CD8-positive, alpha-beta memory T cell (primary cell): ENCODE measurements at places on chromosomes 6 and 20. TPM values are rescaled to one million over a fixed set of nuclear protein-coding genes. Genes with fewer than 3 reads are reported as not detected.

- DNase-seq = no peak
Measured at GRCh38 chr6:169158691-169159090, 95.0 kb downstream of the THBS2 start.

GTSF1L gene
- not detected for polyA plus RNA-seq

SLC22A1 gene
- 0.13 TPM for polyA plus RNA-seq

DNA sequence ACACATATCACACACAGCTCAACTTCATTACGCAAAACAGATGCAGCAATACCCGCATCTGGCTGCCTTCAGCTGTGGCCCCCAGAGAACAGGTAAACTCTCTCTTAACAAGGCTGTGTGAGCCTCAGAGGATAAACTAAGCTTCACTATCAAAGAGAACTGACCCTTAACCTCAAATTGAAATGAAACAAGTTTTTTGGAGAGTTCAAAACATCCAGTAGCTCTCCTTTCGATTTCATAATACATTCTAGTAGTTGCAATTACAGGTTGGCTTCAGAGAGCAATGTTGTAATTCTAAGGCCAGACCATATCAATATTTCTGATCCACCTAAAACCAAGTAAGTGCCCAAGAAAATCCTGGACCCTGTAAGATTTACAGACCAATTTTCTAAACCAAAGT, 113.5 kb downstream of the FAXC start:
- no peak for DNase-seq

DUSP15 gene
- polyA plus RNA-seq = not detected

DNA sequence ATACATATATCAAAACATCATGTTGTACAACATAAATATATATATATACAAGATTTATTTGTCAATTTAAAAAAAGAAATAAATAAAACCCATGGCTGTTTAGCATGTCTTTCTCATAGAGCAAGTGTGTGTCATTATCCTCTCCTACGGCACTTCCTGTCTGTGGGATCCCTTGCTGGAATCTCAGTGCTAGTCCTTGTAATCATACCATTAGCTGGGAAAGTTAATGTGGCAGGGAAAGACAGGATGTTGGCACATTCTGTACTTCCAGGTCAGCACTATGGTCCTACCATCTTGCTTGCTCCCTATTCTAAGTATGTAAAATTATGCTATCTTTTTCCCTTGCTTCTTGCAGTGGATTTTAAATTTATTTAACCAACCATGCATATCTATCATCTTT, 9.5 kb upstream of the SLC17A3 start:
- DNase-seq = no peak

HLA-DPA1 gene
- 156 TPM for polyA plus RNA-seq

DNA sequence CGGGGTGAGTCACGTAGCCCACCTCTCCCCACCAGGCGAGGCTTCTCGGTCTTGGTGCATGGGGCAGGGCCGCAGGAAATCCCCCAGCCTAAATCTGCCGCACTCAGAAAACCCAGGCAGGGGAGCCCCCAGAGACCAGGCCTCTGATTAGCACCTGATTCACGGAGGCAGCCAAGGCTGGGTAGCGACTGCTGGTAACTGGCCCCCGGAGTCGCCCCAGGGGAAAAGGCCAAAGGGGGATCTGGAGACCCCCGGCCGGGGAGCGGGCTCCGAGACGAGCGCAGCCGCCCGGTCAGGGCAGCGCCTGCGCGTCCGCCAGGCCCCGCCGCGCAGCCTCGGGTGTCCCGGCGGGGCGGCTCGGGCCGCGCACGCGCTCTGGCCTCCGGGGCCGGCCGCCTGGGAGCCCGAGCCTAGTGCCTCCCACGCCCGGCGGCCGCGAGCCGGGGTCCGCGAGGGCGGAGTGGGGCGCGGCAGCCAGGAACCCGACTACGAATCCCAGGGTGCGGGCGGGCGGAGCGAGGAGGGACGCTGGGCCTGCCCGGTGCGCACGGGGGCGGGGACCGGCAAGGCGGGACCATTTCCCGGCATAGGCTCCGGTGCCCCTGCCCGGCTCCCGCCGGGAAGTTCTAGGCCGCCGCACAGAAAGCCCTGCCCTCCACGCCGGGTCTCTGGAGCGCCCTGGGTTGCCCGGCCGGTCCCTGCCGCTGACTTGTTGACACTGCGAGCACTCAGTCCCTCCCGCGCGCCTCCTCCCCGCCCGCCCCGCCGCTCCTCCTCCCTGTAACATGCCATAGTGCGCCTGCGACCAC, at the start of gene DUSP22:
DUSP22 (plus strand) TSS at position 791 of the 809 bp plus-strand sequence. CDS start 53 bp downstream, outside the sequence.
- DNase-seq = peak; percentile 70

NEU1 gene
- polyA plus RNA-seq = 25.0 TPM

CST5 gene
- polyA plus RNA-seq = not detected

GNMT gene
- polyA plus RNA-seq = not detected

DNA sequence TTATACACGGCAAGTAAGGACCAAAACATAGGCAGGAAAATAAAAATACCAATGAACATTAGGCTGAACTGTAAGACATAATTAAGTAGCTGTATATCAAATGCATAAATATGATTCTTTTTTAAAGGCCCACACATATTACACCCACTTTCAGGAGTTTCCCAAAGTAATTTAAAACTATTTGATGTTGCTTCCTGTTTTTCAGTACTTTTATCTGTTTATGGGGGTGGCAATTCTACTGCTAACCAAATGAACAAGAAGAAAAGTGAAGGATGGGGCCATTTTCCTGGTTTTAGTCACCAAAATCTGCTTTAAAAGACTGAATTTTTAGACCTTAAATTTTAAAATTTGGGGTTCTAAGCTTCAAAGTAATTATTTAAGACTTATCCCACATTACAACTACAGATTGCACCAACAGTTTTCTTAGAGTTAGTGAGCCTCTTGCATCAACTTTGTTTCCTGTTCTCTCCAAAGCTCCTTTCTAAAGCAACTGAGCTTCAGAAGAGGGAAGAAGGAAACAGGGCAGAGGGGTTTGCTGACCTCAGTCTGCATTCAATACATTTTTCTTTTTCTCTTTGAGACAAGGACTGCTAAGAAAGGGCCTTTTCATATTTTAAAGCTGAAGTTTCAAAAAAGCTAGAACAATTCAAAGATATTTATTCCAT, 191.0 kb downstream of the BACH2 start:
- DNase-seq = no peak

TBXT gene
- polyA plus RNA-seq = not detected

- no peak for DNase-seq
Measured at GRCh38 chr20:40196846-40197436, 492.1 kb downstream of the MAFB start.

DNA sequence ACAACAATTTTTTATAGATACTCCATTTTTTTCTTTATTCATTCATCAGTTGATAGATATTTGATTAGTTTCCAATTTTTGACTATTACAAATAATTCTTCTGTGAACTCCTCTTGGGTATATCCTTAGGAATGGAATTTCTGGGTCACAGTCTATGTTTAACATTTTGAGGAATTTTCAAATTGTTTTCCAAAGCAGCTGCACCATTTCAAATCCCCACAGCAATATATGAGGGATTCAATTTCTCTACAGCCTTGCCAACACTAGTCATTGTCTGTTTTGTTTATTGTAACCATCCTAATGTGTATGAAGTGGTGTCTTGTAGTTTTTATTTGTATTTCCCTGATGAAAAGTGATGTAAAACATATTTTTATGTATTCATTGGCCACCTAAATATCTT, 320.3 kb upstream of the DEFB112 start:
- no peak for DNase-seq

DNA sequence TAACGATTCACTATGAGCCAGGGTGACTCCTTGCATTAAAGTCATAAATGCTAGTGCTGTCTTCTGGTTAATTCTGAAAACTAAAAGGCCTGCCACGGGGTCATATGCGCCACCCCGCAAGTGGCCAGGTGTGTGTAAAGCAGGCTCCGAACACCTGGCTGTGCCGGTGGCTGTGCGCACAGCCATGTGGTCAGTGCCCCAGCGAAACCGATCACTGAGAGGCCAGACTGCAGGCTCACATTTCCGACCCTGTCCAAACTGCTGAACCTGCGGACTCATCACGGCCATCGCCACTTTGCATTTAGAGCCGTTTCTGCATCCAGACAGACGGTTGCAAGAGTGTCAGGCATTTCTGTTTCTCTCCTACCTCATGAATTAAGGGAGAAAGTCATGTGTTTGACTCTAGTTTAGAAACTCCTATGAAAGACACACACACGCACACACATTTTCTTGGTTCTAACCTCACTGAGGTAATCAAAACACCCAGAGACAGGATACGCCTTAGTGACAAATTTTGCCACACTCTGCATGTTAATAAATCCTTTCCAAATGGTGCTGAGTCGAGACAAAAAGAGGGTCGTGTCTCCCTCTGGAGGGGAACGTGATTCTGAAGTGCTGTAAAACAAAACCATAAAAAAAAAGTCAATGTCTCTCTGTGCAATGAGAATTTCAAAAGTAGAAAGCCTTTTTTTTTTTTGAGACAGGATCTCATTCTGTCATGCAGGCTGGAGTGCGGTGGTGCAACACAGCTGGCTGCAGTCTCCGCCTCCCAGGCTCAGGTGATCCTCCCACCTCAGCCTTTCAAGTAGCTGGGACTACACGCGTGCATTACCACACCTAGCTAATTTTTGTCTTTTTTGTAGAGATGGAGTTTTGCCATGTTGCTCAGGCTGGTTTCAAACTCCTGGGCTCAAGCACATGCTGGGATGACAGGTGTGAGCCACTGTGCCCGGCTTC, 31.0 kb upstream of the TCFL5 start:
- DNase-seq = no peak

GRCh38 chr6:47300417-47300816, 9.3 kb downstream of the TNFRSF21 start:
- no peak for DNase-seq

GRCh38 chr20:24787071-24787470, 162.0 kb upstream of the CST7 start:
- no peak for DNase-seq

DNA sequence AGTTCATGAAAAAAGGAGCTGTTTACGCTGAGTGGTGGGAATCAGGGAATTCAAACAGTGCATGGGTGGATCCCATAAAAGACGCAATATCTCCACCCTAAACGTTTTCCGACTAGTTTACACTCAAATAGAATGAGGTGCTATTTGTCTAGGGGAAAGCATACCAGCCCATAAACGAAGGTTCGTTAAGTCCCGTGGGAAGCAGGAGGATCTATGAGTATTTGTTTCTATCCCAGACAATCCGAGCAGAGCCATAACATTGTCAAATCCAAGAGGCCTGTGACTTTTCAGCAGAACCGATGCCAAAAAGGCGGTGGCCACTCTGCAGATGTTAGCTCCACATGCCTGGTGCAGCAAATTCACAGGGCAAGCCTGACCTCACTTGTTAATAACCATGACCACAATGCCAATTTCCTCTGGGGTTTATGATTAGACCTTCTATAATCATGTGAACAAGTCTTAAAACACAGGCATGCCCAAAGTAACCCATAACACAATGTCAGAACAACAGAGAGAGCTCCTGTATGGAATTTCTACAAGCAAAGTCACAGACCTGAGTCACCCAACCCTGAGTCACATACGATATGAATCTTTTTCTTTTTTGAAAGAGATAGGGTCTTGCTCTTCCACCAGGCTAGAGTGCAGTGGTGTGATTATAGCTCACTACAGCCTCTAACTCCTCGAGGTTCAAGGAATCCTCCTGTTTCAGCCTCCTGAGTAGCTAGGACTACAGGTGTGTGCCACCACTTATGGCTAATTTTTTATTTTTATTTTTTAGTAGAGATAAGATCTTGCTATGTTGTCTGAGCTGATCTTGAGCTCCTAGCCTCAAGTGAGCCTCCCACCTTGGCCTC, 123.3 kb downstream of the KIF13A start:
- DNase-seq = no peak

GRCh38 chr6:75748743-75749538, at the start of gene MYO6:
Gene MYO6, plus strand, starts transcription at chr6:75749239. Its CDS starts 68,309 bp downstream, at chr6:75817548.
- DNase-seq = peak; percentile 39

- DNase-seq = no peak
Measured at GRCh38 chr6:170584954-170585498, 589 bp upstream of the PDCD2 start.

MYLK4 gene
- 0.24 TPM for polyA plus RNA-seq

DNA sequence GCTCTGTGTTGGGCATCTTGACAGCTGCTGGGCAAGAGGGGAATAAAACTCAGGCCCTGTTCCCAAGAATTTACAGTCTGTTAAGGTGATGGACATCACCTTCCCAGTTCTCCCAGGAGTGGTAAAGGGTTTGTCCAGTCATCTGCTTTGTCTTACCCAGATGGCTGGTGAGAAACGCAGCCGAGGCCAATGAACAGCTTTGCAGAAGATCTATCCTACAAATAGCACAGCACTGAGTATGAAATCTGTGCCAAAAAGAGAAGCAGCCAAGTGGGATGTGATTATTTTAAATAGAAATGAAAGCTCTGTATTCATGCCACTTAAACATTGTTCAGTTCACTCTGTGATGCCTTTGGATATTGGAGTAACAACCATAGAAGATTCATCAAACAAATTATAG, 132.7 kb upstream of the SLC22A16 start:
- DNase-seq = no peak

GRCh38 chr6:84089081-84089480, 55.5 kb downstream of the MRAP2 start:
- DNase-seq = no peak

WFDC12 gene
- not detected for polyA plus RNA-seq

- no peak for DNase-seq
Measured at GRCh38 chr6:150651808-150652470, 52.3 kb downstream of the PLEKHG1 start.

TREM1 gene
- polyA plus RNA-seq = not detected

GRM1 gene
- not detected for polyA plus RNA-seq

DNA sequence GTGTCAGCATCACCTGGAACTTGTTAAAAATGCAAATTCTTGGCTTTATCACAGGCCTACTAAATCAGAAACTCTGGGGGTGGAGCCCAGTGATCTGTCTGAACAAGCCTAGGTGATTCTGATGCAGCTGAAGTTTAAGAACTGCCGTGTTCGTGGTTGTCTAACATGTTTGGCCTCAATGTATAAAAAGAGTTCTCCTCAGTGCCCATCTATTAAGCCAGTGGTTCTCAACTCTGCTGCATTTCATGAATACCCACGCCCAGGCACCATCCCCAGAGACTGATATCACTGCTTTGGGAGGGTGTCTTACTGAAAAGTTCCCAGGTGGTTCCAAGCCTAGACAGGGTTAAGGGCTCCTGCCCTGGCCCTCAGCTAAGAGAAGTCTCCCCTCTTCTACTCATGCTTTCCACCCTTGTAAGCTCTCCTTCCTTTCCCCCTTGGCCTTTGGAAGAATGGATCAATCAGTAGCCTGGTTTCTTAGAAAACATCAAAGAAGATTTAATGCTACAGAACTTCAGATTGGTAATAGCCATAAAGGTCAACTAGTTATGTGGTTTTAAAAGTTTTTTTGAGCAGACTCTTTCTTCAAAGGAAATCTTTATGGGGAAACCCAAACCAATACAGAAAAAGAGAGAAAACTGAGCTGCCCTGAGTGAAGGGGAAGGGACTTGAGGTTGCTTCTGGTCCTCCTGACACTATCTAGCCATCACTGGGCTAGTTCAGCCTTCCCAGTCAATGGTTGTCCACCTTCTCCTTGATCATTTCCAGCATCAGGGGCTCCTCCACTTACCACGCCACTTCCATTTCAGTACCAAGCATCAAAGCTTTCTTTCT, 38.9 kb upstream of the TNFAIP3 start:
- peak; percentile 45 for DNase-seq

GRCh38 chr20:12395353-12395752, 477.7 kb downstream of the BTBD3 start:
- DNase-seq = no peak
